Osteoblast (primary cell): ENCODE measurements at places on chromosomes 4 and X. TPM values are rescaled to one million over a fixed set of nuclear protein-coding genes. Genes with fewer than 3 reads are reported as not detected.

Gene GABRQ
- total RNA-seq, result not detected in 2 replicates

Gene COL4A6
- not detected in 2 replicates for total RNA-seq

Gene MAGEA4
- total RNA-seq, result not detected in 2 replicates

Gene ZNF157
- total RNA-seq, result under 0.01 TPM in 1 of 2 replicates, not detected in the other

Gene SMIM31
- not detected in 2 replicates for total RNA-seq

Gene ZDHHC9
- total RNA-seq, result 28.2 and 33.0 TPM in 2 replicates

Gene RBM47
- total RNA-seq, result 1.8 and 2.2 TPM in 2 replicates
